ENCODE measurements at places on chromosomes 1 and 21.

GRCh38 chr1:2624735-2625300 lies 8.0 kb downstream of the MMEL1 start:
- DNase-seq, result no peak

DNA sequence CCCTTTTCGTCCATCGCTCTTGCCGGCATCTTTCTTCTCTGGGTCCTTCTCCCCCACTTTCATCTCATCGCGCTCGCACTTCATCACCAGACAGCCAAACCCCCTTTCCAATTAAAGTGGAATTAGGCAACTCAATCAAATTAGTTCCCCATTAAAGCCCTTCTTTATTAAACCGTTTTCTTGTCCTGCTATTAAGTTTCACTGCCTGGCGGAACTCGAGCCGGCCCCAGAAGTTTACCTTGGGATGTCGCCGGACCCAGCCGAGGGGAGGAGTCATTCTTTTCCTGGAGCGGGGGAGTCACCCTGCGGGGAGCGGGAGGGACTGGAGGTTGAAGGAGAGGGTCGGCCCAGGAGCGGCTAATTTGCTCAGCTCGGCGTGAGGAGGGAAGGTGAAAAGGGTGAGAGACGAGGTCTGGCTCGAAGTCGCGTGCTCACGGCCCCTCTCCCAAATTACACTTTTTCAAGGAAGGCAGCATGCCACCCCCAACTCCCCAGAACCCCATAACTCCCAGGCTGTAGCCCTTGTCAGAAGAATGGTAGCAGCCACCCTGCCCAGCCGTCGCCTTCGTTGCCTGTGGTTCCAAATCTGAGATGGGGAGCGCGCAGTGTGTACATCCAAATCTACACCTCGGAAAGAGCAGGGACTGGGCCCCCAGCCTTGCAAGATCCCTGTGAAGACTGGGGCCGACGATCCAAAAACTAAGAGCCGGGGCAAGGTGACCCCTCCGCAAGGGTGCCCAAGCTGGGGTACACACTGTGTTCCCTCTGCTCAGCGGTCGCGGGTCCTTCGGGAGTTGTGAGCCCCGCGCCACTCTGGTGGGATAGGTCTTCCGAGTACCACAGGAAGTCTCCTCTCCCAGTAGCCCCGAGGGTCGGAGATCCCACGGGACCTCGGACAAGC lies 6.4 kb downstream of the DMRTA2 start:
- no peak for DNase-seq

DNA sequence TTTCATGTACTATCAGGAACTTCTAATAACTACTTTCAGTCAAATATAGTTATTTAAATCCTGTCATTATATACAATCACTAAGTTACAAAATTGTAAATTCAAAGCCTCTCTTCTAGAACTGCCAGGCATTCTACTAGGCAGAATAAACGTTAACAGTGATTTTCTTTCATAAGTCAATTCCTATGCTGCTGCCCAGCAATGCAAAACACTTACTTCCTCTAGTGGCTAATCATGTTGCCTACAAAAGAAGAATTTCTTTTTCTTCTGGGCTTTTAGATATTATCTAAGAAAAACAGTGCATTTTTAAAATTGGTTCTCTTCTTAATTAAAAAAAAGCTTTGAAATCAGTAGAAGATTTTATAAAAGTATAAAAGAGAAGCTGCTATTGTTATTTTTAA lies 509.8 kb upstream of the ADAMTS5 start:
- no peak for DNase-seq

- DNase-seq, result no peak
Measured at GRCh38 chr1:12447307-12447706, 170.7 kb downstream of the DHRS3 start.

GRCh38 chr1:13700521-13701270 lies 708 bp downstream of the PRDM2 start:
- DNase-seq, result no peak

GRCh38 chr21:45415943-45416611 lies 11.1 kb downstream of the COL18A1 start:
- no peak for DNase-seq

DNA sequence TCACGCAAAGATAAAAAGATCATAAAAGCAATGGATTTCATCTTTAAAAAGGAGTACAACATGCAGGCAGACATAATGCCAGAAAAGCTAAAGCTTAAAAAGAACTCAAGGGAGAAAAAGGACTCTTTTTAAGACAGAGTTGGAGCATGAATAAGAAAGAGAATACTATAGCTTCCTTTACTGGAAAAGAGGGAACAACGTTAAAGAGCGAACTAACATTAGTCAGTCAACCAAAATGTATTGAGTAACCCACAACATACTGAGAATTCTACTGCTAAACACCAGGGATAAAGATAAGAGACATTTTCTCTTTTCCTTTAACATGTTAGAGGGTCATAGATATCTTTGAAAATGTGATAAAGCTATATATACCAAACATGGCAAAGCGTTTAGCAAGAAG lies 182.0 kb downstream of the DUSP10 start:
- DNase-seq, result no peak

DNA sequence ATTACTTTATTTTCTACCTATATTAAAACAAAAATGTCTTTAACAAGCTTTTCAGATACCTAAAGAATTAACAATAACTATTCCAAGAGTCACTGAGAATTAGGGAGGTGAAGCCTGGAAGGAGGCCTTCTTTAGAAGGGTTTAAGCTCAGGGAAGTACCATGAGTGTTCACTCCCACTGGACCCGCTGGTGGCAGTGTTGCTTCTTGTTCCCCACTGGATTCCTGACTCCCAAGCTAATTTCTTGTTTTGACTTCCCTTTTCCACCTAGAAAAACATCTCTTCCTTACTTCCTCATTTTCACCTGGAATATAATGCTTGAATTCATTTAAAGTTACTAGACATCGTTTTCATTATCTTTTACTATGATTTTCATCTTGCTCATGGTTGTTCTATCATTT lies 264.2 kb downstream of the HMCN1 start:
- peak; percentile 3 for DNase-seq

- no peak for DNase-seq
Measured at GRCh38 chr1:3234281-3234680, 165.3 kb downstream of the PRDM16 start.

DNA sequence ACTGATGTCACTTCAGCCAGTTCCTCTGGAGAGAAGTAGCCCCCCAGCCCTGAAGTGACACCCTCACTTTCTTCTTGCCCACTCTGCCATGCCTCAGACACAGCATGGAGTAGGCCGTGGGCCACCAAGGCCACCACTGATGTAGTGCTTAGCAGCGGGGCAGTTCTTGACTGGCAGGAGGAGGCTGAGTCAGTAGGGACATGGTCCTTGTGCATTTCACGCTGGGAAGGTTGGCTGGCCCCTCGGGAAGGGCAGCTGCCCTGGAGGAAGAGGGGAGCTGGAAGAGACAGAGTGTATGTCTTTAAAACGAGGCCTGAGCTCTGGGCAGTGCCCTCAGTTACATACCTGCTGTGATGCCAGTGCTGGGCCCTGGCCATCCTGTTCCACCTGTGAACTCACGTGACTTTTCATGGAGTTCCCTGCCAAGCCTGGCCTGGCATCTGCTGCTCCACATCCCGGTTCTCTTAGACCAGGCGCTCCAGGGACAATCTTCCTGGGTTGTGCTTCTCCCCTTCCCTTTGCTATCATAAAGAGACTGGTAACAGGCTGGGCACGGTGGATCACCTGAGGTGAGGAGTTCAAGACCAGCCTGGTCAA lies 158.6 kb upstream of the TMEM51 start:
- DNase-seq, result no peak

DNA sequence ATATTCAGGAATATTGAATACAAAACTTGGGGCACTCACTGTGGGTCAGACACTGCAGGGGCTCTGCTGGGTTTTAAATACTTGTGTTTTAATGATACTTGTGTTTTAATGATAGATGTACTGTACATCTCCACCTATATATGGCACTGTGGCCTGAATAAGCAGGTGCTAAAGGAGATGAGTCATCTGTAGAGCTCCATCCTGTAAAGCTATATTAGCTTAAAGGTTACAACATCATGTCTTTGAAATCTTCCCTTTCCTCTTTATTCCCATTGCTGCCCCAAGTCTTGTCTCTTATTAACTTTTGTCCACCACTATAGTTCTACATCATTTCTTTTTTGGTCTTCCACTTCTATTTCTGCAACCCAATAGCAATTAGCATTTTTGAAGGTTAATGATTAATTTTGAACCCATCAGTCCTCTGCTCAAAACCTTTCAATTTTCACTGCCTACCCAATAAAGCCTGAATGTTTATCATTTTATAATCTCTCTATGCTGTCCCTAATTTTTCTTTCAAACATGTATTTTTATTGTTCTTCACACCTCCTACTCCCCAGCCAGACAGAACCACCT lies 113.3 kb upstream of the PTGFR start:
- no peak for DNase-seq

GRCh38 chr1:232139444-232139843 lies 490.5 kb downstream of the SIPA1L2 start:
- no peak for DNase-seq

DNA sequence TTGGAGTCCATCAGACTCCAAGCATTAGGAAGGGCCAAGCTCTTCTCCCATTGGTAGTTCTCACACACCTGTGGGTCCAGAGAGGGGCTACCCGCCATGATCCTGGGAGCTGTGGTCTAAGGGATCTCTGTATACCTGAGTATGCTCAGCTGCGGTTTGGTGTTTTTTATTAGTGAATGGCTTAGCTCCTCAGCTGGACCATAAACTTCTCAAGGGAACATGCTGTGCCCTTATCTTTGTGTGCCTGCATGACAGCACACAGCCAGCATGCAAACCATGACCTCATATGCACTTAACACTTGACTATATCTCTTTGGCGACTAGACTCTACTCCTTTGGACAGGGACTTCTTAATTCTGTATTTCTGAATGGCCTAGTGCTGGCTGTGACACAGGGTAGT lies 94.5 kb downstream of the CD58 start:
- no peak for DNase-seq
